T-helper 2 cell treated with Interferon-gamma antibody and Interleukin-4, amounts not matched to agents 5 μg/mL and 100 μg/mL, for 36 hours (primary cell): ENCODE measurements at places on chromosomes 7 and 10.

GRCh38 chr10:13973742-13974141 is 357.0 kb downstream of the FRMD4A start:
- DNase-seq, result no peak

GRCh38 chr10:413662-414071 is 275.8 kb downstream of the DIP2C start:
- DNase-seq, result no peak

DNA sequence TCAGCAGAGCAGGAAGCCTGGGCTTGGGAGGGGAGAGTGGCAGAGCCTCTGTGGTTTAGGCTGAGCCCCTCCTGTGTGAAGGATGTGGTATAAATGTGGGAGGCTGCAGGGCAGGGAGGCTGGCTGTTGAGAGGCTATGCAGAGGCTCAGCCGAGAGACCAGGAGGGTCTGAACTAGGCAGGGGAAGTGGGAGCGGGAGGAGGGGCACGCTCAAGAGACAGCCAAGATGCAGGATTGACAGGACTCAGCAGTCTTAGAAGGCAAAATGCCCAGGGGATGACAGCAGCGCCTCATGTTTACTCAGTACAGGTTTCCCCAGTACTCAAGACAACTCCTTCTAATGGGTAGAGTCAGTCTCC is 24.3 kb downstream of the BTBD16 start:
- no peak for DNase-seq

DNA sequence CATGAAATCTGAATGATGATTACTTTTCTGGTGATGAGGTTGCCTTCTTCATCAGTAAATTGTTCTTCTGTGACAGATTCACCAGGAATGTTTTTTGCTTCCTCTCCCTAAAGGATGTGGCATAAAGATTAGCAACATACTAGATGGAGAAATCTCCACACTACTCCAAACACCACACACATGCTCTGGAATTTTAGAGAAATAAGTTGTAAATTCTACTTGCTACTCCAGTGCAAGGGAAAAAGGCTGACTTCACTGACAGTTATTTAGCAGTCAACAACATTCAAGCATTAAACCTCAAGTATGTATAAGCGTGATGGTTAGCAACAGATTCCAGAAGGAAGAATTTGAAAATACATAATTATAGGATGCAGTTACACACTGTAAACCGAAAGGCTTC is 137.9 kb upstream of the CCDC6 start:
- no peak for DNase-seq

GRCh38 chr7:156783864-156784263 is 109.1 kb downstream of the LMBR1 start:
- DNase-seq, result no peak

DNA sequence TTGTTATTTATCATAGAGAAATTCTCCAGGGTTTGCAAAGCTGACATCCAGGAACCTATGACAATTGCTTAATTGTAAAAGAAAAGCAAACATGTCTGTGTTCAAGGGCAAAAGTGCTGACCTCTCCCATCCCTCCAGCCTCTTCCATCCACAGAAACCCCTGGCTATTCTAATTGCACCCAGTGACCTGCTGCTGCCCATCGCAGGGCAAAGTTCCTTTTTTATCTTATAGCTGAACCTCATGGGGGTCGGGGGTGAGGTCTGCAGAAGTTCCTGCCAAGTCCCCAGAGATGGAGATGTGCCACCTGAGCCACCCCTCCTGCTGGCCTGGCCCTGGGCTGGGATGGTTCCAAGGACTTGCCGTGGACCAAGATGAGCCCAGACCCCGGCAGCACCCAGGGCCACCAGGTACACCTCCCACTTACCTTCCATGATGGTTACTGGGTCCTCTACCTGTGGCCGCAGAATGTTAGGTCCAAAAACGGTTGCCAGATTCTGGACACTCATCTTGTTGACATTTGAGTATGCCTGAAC is 146.5 kb downstream of the MAPK8 start:
- DNase-seq, result no peak

- DNase-seq, result no peak
Measured at GRCh38 chr7:142133731-142134148, 22.2 kb downstream of the MGAM2 start.

DNA sequence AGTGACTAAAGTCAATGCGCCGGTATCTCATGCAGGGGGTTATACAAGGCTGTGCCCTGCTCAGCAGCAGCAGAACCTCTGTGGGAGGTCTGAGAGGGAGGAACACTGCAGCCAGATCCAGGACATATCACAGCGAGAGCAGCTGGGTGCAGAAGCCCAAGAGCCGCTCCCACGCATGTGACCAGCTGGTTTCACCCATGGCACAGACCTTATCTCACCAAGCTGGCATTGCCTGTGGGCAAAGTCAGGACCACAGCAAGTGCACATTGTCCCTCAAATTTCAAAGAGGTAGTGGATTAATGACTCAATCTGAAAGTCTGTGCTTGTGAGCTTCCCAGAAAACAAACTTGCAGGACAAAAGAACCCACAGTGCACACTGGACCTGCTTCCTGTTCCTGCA is 31.6 kb upstream of the AKR1C1 start:
- DNase-seq, result no peak

DNA sequence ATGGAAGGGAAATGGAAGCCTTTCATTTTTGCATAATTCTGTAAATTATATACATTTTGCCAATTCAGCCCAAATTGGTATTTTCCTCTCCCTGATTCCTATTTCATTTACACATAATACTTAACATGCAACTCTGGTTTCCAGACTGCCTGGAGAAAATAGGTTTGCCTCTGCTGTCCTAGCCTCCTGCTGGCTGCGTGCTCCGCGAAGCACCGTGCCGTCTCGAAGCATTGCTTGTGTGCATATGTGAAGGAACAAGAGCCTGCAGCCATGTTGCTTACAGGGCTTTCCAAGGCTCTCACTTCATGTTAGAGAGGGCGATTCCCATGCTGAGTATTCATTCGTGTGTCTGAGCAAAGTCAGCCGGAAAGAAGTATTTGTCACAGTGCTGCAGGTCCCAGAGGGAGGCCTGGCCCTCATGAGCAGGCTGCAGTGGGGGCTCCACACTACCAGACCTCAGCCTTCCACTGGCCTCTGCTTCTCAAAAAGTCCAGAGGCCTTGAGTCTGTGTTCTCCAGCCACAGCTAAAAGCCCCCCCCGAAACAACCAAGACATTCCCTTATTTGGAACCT is 66.5 kb downstream of the CLRN3 start:
- DNase-seq, result no peak

- DNase-seq, result no peak
Measured at GRCh38 chr10:118107040-118107439, 60.3 kb upstream of the RAB11FIP2 start.

DNA sequence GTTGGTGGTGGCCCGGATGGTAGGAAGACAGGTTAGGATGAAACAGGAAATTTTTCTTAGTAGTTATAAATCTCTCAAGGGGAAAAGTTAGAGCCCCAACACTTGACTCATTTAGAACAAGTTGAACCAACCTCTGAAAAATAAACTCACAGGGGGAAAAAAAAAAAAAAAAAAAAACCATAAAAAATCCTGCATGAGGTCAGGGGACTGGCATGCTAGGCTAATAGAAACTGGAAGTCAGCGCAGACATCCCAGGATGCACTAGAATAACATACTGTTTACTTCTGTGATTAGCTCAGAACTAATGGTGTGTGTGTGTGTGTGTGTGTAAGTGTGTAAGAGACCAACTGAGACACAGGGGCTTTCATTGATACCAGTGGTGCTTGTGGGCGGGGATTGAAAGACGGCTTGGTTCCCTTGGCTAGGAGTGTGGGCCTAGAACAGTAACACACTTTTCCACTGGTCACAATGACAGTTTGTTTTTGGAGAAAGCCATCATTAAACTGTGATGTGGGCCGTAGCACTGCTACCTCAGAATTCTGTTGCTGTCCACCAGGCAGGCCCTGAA is 491.6 kb upstream of the GALNT17 start:
- no peak for DNase-seq

GRCh38 chr10:79449181-79450146 is 4.0 kb upstream of the ZCCHC24 start:
- DNase-seq, result no peak

- DNase-seq, result no peak
Measured at GRCh38 chr10:74058658-74059057, 60.7 kb downstream of the VCL start.

DNA sequence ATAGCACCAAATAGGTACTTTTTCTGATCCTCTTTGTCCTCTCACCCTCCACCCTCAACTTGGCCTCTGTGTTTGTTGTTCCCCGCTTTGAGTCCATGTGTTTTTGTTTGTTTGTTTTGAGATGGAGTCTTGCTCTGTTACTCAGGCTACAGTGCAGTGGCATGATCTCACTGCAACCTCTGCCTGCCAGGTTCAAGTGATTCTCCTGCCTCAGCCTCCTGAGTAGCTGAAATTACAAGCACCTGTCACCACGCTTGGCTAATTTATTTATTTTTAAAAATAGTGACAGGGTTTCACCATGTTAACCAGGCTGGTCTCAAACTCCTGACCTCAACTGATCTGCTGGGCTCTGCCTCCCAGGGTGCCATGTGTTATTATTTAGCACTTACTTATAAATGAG is 5.3 kb downstream of the ZNF273 start:
- DNase-seq, result no peak

DNA sequence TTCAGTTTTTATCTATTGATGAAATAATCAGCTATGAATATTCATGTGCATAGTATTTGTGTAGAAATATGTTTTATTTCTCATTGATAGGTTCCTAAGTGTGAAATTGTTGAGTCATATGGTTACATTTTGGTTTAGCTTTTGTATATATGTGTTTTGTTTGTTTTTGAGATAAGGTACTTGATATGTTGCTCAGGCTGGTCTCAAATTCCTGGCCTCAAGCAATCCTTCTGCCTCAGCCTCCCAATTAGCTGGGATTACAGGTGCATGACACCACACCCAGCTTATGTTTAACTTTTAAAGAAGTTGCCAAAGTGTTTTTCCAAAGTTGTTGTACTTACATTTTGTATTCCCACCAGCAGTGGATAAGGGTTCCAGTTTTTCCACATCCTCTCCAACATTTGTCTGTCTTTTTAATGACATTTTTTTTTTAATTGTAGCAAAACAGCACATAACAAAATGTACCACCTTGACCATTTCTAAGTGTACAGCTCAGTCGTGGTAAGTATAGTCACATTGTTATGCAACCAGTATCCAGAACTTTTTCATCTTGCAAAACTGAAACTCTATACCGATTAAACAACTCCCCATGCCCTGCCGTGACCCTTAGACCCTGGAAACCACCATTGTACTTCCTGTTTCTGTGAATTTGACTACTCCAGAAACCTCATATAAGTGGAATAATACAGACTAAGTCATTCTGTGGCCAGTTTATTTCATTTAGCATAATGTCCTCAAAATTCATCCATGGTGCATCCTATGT is 12.6 kb upstream of the UBE2D1 start:
- DNase-seq, result no peak

DNA sequence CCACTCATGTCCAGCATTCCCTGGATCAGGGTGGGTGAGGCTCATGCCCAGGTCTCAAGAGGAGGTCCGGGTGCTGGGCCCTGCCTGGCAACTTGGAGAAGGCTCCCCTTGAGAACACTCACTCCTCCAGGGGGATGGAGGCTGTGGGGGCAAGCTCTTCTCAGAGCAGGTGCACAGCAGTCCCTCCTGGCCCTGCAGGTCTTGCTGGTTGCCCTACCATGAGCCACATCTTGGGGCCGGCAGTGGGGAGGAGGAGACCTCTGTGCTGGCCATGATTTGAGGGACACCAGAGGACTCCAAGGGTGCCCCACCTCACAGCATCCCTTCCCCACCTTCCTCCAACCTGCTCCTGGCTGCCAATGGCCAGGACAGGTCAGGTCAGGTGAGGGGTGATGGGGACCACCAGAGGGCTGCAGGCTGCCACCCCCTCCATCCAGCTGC is 87.4 kb upstream of the RET start:
- no peak for DNase-seq

DNA sequence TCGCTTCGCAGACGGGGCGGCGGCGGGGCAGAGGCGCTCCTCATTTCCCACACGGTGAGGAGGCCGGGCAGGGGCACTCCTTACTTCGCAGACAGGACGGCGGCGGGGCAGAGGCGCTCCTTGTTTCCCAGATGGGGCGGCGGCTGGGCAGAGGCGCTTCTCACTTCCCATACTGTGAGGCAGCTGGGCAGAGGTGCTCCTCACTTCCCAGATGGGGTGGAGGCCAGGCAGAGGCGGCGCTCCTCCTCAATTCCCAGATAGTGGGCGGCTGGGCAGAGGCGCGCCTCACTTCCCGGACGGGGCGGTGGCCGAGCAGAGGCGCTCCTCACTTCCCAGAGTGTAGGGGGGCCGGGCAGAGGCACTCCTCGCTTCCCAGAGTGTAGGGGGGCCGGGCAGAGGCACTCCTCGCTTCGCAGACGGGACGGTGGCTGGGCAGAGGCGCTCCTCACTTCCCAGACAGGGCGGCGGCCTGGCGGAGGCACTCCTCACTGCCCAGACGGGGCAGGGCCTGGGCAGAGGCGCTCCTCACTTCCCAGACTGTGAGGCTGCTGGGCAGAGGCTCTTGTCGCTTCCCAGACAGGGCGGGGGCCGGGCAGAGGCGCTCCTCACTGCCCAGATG is 43.1 kb downstream of the ZEB1 start:
- DNase-seq, result no peak

- no peak for DNase-seq
Measured at GRCh38 chr7:113200281-113200680, 81.9 kb upstream of the SMIM30 start.

DNA sequence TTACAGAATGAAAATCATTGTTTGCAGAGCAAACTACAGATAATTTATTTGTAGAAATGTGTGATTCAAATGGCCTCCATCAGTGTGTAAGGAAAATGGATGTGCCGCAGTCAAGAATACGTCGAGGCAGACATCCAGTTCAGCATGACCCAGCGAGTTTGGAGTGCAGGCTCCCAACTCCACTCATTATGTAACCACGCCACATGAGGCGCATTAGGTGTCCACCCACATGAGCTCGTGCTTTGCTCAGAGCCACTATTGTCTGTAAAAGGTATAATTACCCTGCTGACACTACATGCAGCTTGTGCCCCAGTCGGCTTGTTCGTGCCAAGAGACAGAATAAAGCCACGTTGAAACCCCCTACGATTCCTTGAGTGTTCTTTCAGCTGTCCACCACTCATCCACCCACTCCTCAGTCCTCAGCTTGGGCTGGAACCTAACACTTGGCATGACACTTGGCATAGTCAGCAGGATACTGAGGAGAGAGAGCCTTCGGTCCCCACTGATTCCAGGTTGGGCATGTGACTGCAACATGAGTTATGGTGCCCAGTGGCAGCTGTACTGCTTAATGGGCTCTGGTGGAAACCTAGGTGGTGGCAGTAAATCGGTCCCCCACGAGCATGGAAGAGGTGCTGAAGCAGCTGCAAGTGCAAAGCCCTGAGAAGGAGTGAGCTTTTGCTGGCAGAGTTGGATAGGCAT is 102.7 kb downstream of the BICC1 start:
- no peak for DNase-seq

DNA sequence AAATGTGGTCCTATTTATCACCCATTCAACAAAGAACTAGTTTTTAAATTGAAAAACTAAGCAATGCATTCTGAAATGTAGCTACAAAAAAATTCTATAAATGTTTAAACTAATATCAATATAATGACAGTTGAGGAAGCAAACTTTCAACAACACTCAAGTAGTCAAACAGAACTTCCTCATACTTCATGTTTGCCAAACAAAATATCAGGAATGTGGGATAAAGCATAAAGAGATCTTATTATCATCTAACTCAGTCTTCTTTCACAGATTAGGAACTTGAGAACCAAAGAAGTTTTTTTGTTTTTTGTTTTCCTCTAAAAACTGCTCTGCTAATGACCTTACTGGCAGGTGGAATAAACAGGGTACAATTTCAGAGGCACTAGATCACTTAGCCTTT is 116.2 kb downstream of the JAZF1 start:
- DNase-seq, result no peak
